Inflammatory macrophage (primary cell): ENCODE measurements at places on chromosomes 13 and 19.

GRCh38 chr19:18439025-18439909 lies 1.3 kb upstream of the ISYNA1 start:
- no peak for DNase-seq

DNA sequence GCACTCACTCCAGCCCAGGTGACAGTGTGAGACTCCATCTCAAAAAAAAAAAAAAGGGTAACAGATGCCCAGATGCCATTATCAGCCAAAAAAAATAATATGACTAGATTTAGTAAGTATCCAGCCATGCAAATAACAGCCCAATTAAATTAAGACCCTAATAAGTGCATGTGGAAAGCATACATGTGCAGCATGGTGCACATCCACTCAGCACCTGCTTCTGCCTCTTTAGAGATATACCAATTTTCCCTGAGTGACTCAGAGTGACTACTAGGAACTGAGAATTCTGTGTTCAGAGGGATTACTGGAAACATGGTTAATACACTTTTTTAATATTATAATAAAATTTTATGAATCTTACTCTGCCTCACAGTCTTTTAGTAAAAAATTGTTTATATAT lies 29.8 kb upstream of the ZNF675 start:
- no peak for DNase-seq

DNA sequence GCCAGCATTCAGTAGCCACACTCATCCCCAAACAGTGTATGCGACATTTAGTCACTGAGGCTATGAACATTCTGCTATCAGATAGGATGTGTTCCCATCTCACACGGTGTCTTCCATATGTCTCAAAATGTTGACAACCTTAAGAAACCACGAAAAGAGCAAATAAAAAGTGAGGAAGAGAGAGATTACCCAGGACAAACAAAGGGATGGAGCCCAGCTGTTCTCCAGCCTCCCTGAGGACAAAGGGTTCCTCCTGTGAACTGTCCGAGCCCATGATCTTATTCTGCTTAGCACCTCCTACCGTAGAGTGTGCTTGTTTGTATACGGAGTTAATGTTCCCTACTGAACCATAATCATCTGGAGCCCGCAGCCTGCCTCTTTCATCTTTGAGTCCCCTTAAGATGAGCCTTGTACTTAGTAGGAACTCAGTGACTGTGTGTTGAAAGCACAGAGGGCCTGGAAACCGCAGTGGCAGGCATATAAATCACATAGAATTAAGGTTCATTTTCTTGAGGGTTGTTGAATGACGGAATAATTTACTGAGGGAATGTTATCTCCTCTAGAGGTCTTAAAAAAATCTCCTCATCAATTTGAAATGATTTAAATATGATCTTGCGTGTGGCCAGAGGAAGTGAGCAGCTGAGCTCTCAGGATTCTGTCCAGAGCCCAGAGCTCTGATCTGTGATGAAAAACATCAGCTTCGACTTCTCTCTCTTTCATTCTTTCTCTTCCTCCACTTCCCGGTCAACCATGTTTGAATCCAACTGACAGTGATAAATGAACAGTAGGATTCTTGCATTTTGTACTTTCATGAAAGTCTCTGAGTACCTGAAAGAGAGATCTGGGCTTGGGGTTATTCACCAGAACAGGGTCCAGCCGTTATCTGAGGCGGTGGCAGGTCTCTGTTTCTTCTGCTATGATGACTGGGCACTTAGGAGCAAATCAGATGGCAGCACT lies 200.5 kb downstream of the KLF5 start:
- DNase-seq: no peak

DNA sequence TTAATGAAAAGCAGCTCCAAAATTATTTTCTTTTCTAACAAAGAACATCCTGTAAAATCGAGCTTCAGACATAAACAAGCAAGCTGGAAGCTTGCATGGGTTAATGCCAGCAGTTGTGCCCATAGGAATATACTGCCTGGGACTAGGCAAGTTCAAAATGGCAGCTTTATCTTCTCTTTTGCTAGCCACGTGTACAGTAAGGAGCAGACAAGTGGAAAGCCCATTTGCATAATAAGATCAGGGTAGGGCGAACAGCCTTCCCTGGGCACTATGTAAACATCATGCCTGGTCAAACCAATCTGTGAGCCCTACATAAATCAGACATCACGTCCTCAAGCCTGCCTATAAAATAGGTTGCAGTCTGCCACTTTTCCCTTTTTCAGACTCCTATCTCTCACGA lies 489.7 kb downstream of the RFC3 start:
- no peak for DNase-seq

DNA sequence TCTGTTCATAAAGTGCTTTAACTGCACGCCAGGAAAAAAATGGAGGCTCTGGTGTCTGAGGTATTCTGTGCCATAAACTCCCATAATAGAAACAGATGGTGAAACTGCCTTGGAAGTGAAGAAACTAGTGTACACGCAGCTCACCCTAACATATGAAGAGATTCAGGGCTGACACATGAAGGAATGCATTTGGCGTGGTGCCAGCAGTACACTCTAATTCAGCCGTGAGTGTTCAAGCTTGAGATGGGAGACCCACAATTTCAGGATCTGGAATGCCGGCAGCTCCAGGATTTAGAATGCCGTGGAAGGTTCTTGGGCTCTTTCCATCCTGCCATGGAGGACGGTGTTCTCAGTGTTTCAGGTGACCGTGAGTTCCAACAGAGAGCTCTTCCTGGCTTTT lies 478.4 kb downstream of the TSHZ3 start:
- DNase-seq: no peak

DNA sequence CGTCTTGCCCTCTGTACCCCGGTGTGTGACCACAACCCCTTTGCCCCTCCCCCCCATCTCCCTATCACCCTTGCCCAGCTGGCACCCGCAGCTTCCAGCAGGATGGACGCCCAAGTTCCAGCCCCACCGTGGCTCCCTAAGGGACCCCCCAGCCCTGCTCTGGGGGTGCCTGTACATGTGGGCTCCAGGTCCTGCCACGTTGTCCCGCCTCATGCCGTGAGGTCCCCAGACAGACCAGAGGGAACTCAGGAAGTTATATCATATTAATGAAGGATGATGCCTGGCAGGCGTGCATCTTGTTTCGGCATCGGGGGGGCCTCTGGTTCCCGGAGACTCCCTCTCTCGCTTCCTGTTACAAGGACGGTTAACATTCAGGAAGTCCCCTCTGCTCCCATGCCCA lies 1.6 kb upstream of the PTGIR start:
- DNase-seq: no peak
